Muscle of arm (tissue), 14 donors: ENCODE measurements at places on chromosomes 2 and 18. TPM values are rescaled to one million over a fixed set of nuclear protein-coding genes. Genes with fewer than 3 reads are reported as not detected.
A peak's percentile ranks its signal among the peaks of the same experiment; 100 is the strongest.

The IER3IP1 gene
- polyA plus RNA-seq = 25.9 TPM

The UPP2 gene
- polyA plus RNA-seq = not detected

GRCh38 chr2:219261024-219261855 is 7.5 kb upstream of the TUBA4A start:
- DNase-seq = no peak

- DNase-seq = peak; percentile 15
Measured at GRCh38 chr18:50429207-50429948, 54.5 kb downstream of the SKA1 start.

- DNase-seq = no peak
Measured at GRCh38 chr2:178855151-178855550, 47.9 kb upstream of the TTN start.

GRCh38 chr2:127560931-127561280 is 25.4 kb downstream of the MYO7B start:
- DNase-seq = no peak

The SERPINB10 gene
- polyA plus RNA-seq = 0.32 TPM

The AMER3 gene
- not detected for polyA plus RNA-seq

The CFC1 gene
- polyA plus RNA-seq = not detected
